ENCODE measurements at places on chromosomes 11 and 22.

DNA sequence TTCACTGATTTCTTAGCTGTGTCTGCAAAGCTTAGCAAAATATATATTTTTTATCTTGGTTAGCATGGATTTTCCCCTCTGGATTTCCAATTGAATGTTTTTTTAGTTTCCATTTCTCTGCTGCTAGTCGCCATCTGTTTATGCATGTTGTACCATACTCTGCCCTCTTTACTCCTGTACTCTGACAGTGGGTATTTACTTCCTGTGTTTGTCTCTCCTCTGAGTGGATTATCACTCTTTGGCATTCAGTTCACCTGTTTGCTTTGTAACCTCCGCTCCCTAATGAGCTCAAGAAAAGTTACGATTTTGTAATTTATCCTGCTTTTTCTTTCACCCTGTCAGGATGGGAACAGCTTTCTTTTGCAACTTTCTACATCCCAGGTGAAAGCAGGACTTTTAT is 59.1 kb downstream of the PDHX start:
- DNase-seq, result no peak

GRCh38 chr22:30325724-30326254 is 952 bp downstream of the TBC1D10A start:
- DNase-seq, result no peak

- DNase-seq, result no peak
These were observed 130.2 kb downstream of the TRIM44 start for GRCh38 chr11:35792846-35793192.

DNA sequence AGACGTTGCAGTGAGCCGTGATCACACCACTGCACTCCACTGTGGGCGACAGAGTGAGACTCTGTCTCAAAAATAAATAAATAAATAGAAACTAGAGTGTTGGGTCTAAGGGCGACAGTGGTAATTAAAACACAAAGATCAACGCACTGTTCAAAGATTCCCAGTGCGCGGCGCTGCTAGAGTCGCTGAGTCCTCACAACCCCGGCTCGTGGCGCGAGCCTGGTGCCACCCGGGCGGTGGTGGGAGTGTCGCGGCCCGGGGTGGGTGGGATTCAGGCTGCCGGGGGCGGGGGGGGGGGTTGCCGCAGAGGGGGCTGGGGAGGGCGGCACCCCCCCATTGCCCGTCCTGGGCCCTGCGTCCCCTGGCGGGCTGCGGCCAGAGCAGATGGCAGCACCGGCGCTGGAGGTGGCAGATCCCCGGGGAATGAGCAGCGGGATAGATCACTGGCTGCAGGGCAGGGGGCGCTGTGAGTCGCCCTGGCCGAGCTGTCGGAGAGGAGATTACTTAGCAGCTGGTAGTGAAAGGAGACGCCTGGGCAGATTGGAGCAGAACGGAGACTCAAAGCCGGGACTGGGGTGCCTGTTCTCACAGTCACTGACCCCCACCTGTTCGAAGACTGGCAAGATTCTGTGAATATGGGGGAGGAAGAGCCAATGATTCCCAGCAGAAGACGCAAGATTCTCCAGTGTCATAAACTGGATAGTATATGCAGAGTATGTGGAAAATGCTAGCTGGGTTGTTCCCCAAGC is 30.2 kb upstream of the APOBEC3A start:
- DNase-seq, result no peak

DNA sequence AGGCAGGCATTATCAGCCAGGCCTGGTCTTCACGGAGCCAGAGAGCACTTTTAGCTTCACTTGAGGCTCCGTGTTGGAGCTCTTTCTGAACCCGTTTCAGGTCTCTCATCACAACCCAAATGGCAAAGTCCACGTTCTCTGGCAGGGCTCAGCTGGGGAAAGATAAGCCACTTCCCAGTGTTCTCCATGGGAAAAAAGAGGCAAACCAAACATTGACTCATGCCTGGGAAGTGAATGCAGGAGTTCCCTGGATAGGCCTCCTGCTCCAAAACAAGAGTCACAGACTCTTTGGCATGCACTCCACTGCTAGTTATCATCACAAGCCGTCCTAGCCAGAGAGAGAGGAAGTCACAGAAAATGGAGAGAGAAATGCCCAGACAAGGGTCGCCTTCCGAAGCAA is 11.6 kb downstream of the OPCML start:
- DNase-seq, result no peak

DNA sequence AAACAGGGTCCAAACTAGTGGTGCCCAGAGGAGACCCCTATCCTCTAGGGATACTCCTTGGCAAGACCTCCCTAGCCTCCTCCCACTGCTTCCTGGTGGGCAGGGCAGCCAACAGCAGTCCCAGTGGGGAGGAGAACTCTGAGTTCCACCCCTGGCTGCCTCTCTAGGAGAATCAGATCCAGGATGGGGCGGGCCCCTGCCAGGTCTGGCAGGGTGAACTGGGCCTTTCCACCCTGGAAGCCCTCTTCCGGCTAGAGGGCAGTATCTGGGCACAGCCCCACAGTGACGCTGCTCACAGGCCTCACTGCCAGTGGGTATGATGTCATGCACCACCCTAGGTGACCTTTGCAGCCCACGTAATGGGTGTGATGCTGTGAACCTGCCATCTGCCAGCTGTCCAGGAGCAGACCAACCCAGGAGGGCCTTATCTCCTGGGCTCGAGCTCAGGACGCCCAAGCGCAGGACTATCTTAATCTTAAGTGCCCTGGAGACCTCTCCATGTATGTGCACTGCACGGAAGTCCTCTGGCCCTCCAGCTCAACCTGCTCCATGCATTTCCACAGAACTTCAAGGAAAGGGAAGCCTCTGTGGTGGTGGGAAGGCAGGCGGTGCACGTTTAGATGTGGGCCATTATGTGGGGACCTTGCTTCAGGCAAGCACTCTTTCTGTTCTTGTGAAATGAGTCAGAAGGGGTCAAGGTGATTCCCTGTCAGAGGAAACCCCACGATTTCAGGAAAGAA is 31.8 kb upstream of the FCHSD2 start:
- no peak for DNase-seq

GRCh38 chr11:36777311-36777710 is 179.3 kb upstream of the RAG2 start:
- no peak for DNase-seq

DNA sequence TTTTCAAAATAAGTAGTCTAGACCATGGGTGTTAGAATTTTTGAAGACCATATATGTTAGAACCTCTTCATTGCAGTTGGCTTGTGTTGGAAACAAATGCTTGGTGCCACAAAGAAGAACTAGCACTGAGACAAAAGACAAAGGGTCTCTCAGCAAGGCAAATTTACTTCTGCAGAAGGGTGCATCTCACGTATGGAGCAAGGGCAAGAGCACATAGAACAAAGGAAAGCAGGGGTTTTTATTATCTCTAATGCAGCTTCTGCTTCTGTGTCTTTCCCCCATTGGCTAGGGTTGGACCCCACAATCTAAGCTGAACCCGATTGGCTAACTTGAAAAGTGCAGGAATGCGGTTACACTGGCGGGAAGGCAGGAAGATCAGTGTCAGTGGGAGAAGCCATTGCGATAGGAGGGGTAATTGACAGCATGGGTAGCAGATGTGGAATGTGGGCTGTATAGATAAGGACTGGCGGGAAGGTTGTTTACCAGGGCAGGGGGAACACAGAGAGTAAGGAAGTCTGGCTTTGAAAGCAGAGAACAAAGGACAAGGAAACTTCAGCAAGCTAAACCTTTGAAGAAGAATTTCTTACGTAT is 9.2 kb upstream of the RBMXL2 start:
- DNase-seq, result no peak

- DNase-seq, result no peak
These were observed 1984.1 kb upstream of the RAG2 start for GRCh38 chr11:38582151-38582550.

Data from NCI-H1105 (cell line).